ENCODE measurements at places on chromosomes 2 and 18.

GRCh38 chr2:207530160-207531031 lies 634 bp downstream of the CREB1 start:
- DNase-seq = peak; percentile 19

DNA sequence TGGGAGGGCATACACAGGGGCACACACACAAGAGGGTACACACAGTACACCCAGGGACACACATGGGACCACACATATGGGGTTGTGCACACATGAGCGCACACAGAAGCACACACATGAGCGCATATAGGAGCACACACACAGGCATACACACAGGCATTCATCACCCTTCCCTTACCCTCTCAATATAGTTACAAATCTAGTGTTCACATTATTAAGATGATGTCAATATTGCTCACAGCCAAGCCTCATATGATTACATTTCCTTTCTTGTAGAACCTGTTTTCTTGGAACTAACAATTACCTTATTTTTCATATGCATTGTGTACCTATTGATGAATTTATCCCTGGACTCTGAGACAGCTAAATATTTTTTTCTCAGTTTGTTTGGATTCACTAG lies 156.7 kb downstream of the FHOD3 start:
- DNase-seq = no peak

GRCh38 chr2:162127422-162127821 lies 24.6 kb downstream of the GCG start:
- no peak for DNase-seq

DNA sequence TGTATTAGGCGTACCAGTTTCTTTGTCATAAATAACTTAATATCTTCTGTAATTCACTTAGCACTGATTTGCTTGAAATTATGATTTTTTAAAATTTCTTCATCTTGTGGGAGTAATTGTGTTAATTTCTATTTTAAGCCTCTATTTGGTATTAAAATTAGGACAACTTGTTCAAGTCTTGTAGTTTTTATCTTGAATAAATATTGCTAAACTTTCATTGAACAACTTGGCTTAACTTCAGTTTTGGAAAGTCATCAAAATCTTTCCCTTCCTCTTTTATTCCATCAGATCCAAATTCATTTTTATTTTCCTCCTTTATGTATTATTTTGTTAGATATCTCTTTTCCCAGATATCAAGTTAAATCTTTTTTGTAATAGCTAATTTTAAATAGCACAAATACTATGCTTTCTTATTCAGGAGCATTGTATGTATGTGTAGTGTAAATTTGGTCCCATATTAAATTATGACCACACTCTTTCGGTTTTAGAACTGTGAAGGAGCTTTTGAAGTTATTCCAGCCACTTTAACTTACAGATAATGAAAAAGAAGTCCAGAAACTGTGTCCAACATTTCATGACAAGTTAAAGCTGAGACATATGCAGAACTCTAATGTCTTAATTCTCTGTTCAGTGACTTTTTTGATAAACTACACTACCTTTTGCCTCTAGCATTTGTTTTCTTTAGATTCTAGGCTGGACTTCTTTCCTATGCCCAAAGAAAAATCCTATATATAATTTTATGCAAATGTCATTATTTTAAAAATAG lies 31.7 kb upstream of the NT5C1B start:
- DNase-seq = no peak

DNA sequence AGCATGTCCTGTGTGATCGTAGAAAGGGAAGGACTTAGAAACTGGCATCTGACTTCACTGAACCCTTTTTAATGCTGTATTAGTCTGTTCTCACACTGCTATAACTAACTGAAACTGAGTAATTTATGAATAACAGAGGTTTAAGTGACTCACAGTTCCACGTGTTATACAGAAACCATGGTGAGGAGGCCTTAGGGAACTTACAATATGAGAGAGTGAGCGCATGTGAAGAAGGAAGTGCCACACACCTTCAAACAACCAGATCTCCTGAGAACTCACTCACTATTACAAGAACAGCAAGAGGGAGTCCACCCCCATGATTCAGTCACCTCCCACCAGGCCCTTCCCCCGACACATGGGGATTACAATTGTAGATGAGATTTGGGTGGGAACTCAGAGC lies 811.3 kb downstream of the CPS1 start:
- DNase-seq = no peak

DNA sequence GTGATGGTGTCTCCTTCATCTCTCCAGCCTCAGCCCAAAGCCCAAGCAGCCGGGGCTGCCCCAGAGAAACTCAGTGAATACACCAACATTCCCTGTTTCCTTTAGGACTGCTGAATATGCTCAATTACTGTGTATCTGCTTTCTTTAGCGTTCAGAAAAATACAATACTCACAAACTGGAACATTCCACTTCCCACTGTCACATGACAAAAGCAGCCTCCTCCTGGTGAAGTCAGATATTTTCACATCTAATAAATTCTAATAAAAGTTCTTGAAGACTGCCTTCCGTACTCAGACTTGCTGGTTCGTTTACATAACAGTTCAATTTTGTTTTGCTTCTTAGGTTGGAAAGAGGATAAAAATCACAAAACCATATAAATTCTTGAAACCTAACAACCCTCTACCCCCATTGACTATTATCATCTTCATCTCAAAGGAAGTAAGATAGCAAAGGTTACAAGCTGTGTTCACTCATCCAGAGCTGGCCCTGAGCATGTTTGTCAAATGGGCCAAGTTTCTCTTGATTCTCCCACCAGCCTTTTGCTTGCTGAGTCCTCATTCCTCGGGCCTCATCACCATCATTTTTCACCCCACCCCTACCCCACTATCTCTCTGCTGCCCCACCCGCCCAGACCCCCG lies 190.8 kb upstream of the HNRNPA3 start:
- DNase-seq = no peak

GRCh38 chr18:14914121-14914520 lies 166.1 kb downstream of the ANKRD30B start:
- no peak for DNase-seq
